ENCODE measurements at places on chromosomes 3 and 15.

- DNase-seq = no peak
Measured at GRCh38 chr3:14980689-14981088, 33.3 kb downstream of the NR2C2 start.

- peak; percentile 41 for DNase-seq
Measured at GRCh38 chr3:138950006-138950644, 3.1 kb downstream of the FOXL2NB start.

DNA sequence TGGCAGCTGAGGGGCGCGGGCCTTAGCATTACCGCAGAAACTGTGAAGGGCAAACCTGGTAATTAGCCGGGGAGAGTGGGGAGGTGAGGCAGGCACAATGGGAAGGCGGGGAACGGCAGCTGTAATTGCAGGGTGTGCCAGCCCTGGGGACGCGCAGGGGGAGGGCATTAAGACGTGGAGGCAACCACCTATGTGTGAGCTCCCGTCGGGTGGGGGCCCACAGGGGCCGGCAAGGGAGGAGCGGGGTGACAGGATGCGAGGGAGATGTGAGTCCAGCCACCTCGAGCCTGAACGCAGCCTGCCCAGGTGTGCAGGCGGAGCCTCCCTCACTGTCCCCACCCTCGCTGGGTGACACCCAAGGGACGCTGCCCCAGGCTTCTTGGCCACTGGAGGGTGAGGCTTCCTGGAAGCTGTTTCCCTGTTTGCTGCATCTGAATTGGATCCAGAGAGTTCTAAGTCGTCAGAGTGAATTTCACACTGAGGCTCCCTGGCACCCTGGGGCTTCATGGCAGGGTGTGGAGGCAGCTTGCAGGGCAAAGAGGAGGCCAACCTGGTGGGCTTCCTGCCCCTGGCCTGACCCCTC is 130.6 kb upstream of the MEF2A start:
- no peak for DNase-seq

DNA sequence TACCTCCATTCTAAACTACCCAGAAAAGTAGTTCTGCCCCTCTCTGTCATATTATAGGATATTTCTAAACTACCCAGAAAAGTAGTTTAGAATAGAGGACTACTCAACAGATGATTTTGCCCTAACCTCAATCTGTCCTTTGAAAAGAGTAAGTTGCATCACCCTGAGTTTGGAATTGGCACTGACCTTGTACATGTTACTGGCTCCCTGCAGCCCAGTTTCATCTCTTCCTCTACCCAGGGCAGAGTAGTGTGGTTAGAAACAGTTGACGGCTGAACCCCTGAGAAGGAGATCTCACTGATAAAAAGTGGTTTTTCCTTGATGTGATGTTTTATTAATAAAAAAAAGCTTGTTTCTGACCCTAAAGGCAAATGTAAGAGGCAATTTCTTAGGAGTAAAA is 340.5 kb upstream of the NECTIN3 start:
- peak; percentile 10 for DNase-seq

- no peak for DNase-seq
Measured at GRCh38 chr3:125028657-125029056, 27.1 kb downstream of the HEG1 start.

DNA sequence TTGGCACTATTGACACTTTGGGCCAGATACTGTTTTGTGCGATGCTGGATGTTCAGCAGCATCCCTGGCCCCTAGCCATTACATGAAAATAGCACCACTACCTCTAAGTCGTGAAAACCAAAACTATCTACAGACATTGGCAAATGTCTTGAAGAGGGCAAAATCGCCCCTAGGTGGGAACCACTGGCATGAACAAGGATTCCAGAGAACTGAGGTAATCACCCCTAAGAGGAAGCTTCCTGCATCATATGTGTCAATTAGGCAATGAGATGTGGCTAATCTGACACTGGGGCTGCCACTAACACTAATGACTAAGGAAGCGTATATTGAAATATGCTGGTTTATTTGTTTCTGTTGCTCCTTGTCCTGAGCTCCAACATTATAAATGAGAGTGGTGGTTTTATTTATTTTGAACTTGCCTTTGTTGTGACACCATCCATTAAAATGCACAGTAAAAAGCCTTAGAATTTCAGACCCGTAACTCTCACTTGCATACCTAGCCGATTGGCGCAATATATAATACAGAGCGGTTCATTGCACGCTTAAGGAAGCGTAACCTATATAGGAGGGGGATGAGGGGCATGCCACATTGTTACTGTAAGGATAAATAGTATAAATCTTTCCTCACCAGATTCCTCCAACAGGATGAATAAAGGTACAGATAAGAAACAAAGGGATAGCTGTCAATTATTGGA is 299.8 kb upstream of the CNTN4 start:
- DNase-seq = no peak

- peak; percentile 64 for DNase-seq
Measured at GRCh38 chr15:81113861-81114291, 20.2 kb upstream of the CFAP161 start.
